ENCODE measurements at places on chromosomes 16 and 17.

DNA sequence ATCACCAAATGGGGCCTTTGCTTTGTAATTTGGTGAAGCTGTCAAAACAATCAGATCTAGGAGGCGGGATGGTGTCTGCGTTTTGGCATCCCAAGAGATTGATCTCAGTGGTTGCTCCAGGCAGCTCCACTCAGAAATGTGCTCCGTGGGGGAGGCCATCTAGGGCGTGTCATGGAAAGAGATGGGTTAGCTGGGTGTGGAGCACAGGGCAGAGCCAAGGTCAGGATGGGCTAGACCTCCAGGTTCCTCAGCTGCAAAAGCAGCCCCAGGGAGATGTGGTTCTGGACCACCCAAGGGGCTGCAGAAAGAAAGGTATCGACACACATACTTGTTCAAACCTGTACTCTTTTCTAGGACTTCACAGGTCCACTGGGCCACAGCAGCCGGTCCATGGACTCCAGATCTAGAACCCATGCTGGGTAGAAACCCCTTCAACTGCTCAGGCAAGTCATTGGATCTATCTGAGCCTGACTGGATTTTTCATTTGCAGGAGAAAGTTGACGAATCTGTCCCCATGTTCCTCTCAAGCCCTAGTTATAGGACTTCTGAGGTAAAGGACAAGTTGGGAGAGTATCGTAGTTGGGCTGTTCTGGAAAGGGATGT is 270.2 kb upstream of the RPL38 start:
- DNase-seq, result no peak

DNA sequence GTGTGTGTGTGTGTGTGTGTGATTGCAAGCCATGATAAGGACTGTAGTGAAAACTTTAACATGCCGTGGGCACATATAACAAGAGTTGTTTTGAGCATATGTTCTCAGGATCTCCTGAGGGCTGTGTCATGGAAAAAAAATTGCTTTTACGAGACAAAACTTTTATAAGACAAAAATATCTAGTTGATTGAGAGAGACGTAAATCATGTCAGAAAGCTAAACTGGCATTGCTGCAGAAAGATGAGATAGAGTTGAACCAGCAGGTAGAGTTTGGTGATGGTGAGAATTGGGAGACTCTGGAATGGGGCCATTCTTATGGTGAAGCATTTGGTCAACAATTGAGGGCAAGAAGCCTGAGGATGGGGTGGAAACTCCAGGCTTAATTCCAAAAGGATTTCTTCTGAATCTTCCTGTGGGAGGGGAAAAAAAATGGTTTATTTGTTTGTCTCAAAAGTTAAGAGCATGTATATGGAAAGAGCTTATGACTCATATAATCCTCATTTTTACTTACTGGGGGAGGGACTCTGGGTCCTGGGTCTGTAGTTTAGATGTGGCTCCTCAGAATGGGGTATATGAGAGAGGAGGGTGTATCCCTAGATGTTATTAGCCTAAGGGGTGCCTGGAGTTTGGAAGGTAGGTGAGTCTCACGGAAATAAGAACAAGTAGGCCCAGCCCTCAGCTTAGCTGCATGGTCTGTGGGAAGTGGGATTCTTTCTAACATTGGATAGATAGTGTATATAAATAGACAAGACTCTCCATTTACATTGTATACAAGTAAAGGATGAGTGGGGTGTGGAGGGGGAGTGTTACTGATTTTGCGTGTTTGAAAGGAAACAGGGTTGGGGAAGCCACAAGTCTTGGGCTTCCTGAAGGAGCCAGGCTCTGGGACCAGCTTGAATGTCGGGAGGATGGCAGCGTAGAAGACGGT is 7.1 kb downstream of the MINK1 start:
- DNase-seq, result no peak

GRCh38 chr17:61425682-61426481 is 26.2 kb downstream of the TBX2 start:
- no peak for DNase-seq

GRCh38 chr17:82231312-82231561 is 2.4 kb downstream of the SLC16A3 start:
- DNase-seq, result no peak

GRCh38 chr16:87409781-87410180 is 17.6 kb downstream of the MAP1LC3B start:
- DNase-seq, result no peak

DNA sequence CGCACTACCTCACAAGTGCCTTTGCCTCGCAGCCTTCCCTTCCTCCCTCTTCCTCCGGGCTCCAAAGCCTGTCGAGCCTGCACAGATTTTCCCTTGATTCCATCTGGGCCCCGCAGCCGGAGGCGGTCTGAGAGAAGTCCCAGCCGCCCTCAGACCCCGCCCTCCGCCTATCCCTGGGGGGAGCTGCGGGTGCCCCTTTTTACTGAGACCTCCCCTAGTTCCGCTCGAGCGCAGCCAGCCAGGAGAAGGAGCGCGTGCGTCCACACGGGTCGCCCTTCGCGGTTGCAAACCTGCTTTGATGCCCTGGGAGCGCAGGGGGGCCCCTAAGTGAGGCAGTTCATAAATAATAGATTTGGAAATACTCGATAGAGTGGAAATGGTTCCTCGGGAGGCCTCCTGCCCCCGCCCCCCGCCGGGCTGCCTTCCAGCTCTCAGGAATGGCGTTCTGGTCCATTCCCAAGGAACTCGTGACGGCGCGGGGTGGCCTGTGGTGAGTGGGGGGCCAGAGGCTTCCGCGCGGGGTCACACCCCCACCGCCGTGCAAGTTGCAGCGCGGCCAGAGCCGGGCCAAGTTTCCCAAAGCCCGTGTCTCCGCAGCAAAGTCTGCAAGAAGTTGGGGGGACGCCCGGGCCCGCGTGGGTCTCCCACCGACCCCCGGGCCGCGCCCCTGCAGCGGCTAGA is 610 bp downstream of the C16orf74 start:
- no peak for DNase-seq

- no peak for DNase-seq
Measured at GRCh38 chr16:2857451-2858244, at the start of gene PRSS22. Gene PRSS22 (minus strand): TSS chr16:2858170. CDS start chr16:2858104, 66 bp downstream.

- DNase-seq, result no peak
Measured at GRCh38 chr17:35895636-35896587, 15.8 kb upstream of the CCL5 start.

DNA sequence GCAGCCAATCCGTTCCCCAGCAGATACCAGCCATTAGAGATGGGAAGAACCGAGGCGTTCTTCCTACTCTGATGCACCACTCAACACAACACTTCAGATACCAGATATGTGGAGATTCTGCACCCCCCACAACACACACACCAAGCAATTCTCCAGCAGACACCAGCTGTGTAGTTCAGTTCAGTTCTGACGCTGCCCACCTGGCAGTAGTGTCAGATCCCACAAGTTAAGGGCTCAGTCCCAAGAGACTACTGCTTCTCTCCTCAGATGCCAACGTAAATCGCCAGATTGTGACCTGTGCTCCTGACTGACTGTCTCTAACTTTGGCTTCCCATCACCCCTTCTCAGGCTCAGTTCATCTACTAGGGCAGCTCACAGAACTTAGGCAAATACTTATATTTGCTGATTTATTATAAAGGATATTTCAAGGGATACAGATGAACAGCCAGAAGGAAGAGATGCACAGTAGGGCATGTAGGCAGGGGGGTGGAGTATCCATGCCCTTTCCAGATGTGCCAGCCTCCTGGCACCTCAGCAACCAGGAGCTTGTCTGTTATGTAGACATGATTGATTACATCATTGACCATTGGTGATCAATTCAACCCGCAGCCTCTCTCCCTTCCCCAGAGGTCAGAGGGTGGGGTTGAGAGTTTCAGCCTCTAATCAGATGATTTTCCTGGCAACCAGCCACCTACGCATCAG is 110.6 kb downstream of the PRKCA start:
- DNase-seq, result no peak

DNA sequence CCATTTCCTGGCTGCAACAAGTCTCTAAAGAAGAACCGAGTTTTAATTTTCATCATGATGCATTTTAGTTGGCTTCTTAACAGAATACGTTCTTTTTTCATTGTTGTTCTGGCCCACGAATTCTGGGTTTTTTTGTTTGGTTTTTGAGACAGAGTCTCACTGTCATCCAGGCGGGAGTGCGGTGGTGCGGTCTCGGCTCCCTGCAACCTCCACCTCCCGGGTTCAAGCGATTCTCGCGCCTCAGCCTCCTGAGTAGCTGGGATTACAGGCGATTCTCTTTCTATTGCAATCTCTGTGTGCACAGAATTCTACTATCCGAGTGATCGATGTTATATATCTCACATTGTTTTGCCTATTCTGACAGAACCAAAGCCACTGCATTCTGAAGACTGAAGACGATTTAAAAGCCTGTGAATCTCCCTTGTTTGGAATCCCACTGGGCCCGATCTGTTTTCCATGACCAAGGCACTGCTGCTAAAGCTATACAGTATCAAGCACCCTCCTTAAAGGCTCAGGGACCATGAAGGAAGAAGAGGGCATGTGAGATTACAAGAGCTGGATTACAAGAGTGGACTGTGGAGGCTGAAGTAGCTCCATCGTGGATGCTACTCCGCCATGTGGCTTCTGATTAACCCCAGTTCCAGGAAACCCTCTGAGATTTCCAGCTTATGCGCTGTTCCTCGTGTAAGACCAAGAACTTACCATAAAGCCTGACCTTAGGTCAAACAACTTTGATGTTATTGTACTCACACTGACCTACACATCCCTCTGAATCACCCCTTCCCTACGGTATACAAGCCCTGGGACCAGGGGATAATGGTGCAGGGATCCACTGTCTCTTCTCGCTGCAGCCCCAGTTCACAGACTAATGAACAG is 44.3 kb downstream of the ADCY9 start:
- DNase-seq, result no peak

- DNase-seq, result no peak
Measured at GRCh38 chr16:30351586-30352419, 3.3 kb downstream of the CD2BP2 start.

- no peak for DNase-seq
Measured at GRCh38 chr17:2734939-2735338, 14.5 kb downstream of the CCDC92B start.

GRCh38 chr16:19520861-19521331 is 1.0 kb downstream of the GDE1 start:
- DNase-seq, result no peak

DNA sequence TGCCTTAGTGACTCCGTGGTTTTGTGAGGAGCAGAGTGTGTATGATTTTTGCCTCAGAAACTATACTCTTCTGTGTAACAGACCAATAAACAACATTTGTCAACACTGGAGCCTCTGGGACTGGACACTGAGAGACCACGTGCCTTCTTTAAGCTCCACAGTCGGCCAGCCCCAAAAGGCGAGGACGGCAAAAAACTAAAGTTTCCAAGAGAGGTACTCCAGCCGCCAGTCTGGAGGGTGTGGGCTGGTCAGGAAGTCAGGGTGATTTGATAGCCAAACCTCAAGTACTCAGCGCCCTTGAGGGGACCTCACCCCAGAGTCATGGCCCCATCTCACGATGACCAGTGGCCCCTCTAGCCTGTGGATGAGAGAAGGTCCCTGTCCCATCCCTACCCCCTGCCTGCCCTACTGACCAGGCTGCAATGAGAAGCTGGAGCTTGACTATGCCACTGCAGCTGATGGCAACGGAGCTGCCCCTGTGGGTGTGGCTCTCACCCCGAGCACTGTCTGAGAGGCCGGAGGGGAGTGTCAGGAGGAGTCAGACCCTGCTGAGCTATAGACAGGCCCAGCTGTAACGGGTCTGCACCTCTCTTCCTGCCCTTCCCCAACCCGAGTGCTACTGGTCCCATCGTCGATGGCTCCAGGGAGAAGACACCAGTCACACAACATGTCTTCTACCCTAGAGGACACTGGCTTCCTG is 19.8 kb downstream of the MNT start:
- DNase-seq, result no peak

DNA sequence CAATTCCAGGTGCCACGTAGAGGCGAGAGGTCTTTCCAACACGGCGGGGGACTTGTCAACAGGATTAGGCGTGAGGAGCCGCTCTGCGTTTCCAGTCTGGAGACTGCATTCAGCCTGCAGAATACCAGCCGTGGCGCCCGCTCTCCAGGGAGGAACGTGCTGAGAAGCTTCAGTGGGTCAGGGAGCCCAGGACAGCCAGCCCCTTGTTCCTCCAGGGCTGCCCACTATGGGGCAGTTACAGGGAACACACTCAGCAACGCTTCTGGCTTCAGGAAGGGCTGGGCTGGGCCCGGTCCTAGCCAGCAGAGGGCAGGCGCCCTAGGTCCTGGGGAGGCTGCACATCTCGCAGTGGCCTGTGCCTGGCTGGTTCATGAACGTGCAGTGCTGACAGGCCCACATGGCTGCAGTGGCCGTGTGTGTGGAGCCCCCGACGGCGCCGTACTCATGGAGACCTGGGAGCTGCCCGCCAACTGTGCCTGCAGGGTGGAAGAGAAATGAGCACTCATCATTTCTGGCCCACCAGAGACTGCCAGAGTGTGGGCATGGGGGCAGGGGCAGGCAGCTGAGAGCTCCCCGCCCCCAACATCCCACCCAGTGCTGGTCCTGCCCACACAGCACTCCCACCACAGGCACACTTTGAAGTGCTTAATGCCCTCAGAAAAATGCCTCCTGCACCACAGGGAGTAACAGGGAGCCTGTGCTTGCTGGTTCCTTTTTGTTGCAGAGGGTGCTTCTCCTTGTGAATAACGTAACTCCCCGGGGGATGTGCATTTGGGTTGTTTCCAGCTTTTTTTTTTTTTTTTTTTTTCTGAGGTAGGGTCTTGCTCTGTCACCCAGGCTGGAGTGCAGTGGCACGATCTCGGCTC is 7.0 kb upstream of the FAAP100 start:
- DNase-seq, result no peak

GRCh38 chr17:44842748-44843147 is 4.9 kb upstream of the HIGD1B start:
- DNase-seq, result no peak

DNA sequence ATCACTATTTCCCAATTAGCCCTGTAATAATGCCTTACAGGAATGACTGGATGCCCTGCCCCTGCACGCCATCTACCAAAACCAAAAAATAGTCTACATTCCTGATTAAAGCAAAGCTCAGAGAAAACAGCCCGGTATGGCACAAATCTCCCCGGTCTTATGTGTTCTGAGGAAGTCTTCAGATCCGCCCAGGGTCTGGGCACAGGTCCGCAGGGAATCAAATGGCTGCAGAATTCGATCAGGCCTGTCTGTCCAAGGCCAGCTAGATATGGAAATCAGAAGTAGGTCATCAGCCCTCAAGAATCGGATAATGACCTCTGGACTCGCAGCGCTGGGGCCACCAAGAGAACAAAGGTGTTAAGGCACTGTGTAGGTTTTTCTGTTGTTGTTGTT is 171.0 kb downstream of the ZFHX3 start:
- no peak for DNase-seq

- no peak for DNase-seq
Measured at GRCh38 chr17:10842658-10843057, 4.8 kb upstream of the PIRT start.
